ENCODE measurements at places on chromosomes 1 and 21.

- DNase-seq, result no peak
Observed at GRCh38 chr1:95951371-95952102, 717.5 kb downstream of the RWDD3 start.

GRCh38 chr1:229230140-229230892 is 40.6 kb upstream of the RAB4A start:
- DNase-seq, result no peak

DNA sequence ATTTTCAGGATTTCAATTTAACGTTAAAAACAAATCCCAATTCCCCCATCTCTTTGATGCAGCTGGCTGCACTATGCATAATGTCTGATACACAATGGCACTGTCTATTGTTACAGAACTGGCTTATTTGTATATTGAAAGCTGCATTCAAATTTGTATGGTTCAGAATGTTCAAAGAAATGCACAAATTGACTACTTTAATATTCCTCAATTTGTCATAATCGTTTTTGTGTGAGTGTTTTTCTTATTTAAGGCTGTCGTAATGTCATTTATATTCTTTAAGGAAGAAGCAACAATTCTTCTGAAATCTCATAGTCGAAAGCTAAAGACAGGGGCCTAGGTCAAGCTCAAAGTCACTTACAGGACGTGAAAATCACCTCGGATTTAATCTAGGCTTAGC is 341.4 kb upstream of the ZRANB2 start:
- DNase-seq, result no peak

DNA sequence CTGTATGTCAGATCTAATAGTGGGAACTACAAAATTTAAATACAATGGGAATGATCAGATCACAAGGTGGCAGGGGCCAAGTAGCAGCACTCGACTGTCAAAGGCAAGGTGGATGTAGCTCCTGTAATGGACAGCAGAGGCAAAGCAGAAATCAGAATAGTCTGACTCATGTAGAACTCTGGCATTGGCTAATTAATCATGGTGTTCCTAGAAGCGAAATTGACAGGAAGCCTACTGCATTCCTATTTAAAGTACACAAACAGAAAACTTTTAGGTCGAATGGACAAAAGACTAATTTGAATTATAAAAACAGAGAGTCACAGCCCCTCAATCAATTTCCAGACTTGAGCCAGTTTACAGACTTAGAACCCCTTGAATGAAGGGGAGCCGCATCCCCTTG is 17.4 kb upstream of the IL12RB2 start:
- no peak for DNase-seq

GRCh38 chr1:77546890-77547289 is 135.6 kb downstream of the ZZZ3 start:
- DNase-seq, result no peak

DNA sequence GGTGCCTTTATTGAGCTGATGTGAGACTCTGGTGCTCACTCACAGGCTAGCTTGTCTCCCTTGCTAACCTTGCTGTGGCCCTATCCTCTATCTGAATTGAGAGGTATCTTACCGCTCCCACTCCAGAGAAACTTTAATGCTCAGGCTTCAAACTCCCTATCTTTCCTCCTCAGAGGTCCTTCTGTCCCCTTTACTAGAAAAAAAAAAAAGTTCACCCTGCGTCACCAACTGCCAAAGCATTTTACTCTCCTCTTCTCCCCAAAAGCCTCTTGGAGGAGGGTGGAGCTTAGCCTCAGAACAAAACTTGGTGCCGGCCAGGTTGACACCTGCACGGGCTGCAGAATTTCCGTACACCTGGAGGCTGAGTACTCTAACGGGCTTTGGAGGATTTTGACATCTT is 55.1 kb downstream of the ATP2B4 start:
- DNase-seq, result no peak

DNA sequence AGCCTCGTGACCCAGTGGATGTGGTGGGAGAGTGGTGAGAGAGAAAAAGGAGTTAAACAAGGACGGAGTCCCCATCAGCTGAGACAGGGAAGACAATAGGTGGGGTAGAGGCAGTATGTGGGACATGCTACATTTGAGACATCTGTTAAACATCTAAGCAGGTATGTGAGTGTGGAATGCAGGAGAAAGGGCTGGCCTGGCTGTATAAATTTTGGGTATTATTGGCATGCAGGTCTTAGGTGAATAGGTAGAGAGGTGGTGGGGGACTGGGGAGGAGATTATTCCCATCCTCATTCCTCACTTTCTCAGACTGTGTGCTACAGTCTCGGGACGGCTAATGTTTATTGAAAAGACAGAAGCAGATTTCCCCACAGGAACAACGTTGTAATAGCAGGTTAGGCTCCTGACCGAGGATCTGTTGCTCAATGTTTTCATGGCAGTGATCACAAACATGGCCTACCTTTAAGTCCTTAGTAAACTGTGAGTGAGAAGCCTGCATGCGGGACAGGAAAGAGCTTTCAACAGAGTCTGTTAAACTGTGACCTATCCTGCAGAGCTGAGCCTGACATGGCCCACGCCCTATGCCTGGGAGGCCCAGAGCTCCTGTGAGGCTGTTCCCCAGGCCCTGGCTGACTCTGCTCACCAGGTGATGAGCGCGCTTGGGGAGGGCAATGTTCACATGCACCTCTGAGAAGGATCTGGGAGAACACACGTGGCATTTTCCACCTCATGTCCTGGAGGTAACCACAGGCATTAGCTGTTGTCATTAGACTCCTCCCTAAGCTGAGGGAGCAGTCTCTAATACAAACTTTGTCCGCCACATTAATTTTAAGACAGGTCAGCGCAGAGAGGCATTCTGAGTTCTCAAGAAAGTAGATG is 16.5 kb downstream of the VSIG8 start:
- DNase-seq, result no peak

DNA sequence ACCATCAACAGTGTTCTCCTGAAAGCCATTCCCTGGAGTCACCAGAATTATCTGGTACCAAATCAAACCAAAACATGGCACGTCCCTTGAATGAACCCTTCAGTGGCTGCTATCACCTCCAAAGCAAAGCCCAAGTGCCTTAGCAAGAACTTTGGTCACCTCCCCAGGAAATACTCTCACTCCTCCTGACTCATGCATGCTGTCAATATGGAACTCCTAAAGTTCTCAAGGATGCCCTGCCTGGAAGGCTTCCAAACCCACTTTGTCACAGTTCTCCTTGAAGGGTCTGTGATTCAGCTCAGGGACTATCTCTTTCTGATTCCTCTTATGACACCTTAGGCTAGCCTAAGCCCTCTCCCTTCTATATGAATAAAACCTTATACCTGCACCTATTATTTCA is 146.1 kb upstream of the RUNX1 start:
- no peak for DNase-seq
